ENCODE measurements at places on chromosomes 4 and X.

DNA sequence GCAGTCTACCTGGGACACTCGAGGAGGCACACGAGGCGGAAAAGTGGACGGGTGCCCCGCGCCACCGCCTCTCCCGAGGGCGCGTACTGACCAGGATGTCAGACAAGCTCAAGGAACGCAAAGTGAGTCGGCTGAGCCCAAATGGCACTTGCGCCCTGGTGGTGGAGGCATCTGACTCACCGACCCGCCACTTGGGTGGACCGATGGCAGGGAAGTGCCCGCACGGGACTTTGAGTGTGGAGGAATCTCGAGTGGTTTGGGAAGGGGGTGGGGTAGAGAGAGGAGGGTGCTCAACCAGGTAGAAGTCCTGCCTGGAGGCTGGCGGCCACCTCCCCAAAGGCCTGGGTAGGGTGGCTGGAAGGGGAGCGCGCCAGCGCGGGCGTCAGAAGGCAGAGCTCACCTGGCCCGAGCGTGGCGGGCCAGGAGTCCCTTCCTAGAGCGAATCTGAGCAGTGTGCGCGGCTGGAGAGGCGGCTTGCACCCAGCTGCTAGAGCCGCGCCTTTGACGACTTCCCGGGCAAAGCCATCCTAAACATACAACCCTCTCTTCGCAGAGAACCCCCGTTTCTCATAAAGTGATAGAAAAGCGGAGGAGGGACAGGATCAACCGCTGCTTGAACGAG, 655 bp downstream of the HELT start:
- no peak for DNase-seq

GRCh38 chrX:131544218-131544617, 344 bp downstream of the OR13H1 start:
- DNase-seq = no peak

GRCh38 chr4:98663226-98664006, 5.0 kb upstream of the TSPAN5 start:
- DNase-seq = no peak

DNA sequence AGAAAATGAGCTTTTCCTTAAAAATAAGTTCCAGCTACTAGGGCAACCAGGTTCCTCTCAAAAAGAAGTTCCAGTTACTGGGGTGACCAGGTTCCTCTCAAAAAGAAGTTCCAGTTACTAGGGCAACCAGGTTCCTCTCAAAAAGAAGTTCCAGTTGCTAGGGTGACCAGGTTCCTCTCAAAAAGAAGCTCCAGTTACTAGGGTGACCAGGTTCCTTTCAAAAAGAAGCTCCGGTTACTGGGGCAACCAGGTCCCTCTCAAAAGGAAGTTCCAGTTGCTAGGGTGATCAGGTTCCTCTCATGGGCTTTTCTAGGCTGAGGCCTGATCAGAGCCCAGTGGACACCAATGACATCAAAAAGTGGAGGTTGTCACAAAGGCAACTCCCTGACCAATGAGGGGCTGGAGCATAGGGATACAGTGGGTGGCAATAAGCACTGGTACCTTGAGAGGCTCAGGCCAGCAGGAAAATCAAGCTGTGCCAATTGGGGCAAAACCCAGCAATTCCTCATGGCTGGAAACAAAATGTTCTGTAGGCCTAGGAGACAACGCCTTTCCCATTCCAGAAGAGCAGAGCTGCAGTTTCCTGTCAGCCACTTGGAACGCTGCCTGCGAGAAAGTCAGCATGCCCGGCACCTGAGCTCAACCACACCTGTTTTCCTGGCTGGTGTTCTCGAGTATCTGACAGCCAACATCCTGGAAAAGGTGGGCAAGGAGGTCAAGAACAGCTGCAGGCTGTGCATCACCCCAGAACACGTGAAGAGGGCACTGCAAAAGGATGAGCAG, 12.3 kb upstream of the SYTL5 start:
- DNase-seq = no peak

GRCh38 chrX:153800177-153800722, 5.8 kb downstream of the SSR4 start:
- no peak for DNase-seq

DNA sequence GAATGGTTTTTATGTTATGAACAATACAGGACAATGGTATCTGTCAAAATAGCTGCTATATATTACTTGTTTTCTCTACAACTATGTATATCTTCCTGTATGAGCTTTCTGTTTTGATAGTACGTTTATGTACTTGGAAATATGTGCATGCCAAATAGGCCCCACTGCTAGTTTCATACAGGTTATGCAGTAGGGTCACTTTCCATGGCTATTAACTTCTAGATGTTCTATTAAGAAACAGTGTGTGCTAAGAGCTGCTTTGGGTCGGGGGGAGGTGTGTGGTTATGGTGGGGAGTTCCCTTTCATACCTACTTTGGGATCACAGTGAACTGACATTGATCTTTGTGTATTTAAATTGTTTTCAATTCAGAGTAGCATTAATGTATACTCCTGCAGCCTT, 30.9 kb downstream of the RBPJ start:
- DNase-seq = no peak

DNA sequence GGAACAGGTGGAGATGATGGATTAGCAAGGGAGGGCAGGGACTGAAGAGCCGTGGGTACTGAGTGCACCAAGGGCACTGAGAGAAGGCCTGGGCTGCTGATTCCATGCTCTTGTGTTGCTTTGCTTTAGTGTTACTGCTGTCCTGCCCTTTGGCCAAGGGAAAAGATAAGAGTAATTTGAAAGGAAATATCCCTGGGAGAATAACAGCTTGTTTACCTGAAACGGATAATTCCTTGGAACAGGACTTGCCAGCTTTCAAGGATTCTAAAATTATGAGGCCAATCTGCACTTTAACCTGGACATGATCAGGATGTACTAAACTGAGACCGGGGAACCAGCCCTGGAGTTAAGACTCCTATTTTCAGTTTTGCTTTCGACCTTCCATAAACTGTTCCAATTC, 20.4 kb downstream of the FAM9C start:
- no peak for DNase-seq

DNA sequence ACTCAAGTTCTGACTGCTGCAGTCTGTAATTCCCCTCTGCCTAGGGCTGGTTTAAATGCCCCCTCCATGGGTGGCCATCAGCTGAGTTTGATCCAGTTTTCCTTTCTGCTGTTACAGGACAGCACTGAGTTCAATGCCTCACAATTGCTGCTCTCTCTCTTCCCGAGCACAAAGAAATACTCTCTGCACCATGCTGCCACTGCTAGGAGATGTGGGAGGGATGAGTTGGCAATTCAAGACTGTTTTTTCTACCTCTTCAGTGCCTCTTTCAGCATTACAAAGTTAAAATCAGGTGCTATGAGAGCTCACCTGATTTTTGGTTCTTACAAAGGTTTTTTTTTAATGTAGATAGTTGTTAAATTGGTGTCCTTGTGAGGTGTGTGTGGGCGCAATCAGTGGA, 24.3 kb downstream of the CYSLTR1 start:
- no peak for DNase-seq

GRCh38 chr4:186541801-186542200, 13.6 kb downstream of the MTNR1A start:
- no peak for DNase-seq

- no peak for DNase-seq
These were observed 70.7 kb downstream of the ANKRD50 start for GRCh38 chr4:124641715-124642381.

GRCh38 chr4:121411151-121411744, 30.4 kb upstream of the QRFPR start:
- no peak for DNase-seq

DNA sequence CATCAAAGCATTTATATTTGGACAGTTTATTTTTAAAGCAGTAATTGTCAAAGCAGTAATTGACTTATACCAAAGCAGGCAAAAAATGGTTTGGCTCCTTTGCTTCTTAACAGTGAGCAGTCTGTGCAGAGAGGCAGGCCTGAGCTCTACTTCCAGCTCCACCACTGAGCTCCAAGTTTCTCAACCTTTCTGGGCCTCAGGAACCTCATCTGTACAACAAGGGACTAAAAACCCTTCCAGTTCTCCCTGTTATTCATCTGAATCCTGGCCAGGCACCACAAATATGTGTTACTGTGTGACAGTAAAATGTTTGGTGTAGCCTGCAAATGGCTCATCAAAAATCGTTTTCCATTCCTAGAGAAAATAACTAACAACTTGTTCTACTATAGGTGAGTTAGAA, 88.7 kb upstream of the TTC29 start:
- DNase-seq = no peak

- no peak for DNase-seq
These were observed 2691.0 kb downstream of the PCDH7 start for GRCh38 chr4:33411182-33411581.

DNA sequence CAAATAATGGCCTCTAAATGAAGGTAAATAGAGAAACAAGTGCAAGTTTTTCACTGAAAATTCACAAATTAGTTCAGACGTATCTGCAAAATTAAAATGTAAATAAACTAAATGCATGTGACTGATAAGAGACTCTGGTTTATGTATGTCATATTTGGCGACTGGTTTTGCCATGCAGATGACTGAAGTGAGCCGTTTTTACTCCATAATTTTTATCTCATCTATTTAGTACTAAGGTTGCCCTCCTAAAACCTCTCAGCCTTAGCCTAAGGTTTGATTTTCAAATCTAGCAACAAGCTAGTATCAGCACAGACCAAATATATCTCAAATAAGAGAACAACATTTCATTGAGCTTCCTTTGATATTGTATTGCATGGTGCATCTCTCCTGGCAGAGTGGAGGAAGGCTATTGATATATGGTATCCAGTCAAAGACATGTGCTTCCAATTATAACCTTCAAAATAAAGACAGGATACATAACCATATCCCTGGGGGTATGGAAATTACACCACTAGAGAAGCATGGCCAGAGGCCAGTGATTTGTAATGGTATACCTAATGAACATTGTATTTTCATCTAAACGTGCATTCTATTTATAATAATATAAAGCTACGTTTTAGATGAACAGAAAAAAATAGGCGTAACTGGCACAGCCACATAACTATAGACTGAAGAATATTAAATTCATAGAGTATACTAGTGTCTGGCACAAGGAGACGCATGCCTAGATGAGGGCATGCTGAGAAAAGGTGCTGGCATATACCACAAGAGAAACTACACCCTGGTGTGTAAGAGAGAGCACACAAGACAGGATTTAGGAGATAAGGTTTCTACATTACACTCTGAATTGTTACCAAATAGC, 392.6 kb upstream of the INTU start:
- no peak for DNase-seq

DNA sequence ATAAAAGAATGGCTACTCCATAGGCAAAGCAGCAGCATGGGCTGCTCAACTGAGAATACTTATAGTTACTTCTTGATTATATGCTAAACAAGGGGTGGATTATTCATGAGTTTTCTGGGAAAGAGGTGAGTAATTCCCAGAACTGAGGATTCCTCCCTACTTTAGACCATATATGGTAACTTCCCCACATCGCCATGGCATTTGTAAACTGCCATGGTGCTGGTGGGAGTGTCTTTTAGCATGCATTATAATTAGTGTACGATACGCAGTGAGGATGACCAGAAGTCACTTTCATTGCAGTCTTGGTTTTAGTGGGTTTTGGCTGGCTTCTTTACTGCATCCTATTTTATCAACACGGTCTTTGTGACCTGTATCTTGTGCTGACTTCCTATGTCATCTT, 141.5 kb downstream of the MAGEB17 start:
- DNase-seq = no peak

DNA sequence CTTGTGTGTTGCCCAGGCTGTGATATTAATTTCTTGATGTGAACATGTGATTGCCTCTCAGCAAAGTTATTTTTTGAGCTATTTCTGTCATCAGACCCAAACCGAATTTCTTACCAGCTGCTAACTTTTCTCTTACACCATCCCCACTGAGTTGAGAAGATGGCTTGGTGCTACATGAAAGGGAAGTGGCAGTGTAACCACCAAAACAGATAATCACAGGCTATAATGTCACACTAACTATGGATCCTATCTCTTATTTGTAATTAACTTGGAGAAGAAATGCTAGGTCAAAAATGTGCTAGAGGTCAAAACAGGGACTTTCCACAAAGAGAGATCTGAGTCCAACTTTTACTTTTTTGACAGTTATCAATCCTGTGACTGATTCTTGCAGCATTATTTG, 43.8 kb downstream of the ELOVL6 start:
- DNase-seq = no peak

- DNase-seq = no peak
These were observed 18.9 kb downstream of the ADD1 start for GRCh38 chr4:2862528-2862927.

- DNase-seq = no peak
These were observed 94.2 kb downstream of the CBLL2 start for GRCh38 chrX:22366906-22367305.

DNA sequence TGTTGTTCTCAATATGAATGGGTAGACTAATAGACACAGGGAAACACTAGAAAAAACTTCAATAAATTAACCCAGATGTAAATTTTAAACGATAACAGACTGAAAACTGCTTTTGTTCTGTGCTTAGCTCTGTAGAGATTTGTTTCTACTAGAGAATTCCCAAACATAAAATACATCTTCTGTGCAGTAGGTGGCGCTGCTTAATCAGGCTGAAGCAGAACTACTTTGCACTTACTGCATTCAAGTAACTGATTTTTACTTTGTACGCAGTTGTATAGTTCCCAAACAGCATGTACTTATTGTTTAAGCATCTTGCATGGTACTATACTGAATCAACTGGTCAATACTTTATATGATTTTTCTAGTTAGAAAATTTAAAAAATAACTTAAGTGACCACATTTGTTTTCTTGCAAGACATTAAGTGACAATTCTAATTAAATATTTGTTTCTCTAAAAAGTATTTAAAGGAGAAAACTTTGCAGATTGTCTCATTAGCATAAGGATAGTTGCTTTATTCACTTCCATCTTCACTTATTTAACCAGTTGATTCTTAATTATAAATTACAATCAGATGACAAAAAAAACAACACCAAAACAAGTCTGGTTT, 490.6 kb downstream of the IL15 start:
- no peak for DNase-seq
